ENCODE measurements at places on chromosomes 12 and 14. TPM values are rescaled to one million over a fixed set of nuclear protein-coding genes. Genes with fewer than 3 reads are reported as not detected.

DNA sequence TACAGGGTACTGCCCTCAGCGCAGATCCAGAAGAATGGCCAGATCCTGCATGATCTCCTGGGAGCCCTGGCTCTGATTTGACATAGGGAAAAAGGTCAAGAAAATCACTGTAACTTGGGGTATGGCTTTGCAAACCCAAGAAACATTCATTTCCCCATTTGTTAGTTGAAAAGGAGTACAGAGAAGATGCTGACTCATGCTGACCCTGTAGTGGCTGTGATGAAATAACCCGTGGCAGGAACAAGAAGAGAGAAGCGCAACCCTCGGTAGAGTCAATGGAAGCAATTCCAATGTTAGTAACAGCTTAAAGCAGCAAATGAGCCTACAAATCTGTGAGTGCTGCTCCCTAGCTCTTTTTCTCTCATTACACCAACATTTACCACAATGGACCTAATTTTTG, 281.6 kb upstream of the NPAS3 start:
- no peaks in the 10 kb centered on the region for H3K27me3 ChIP-seq
- no peak overlapping the region for H3K27ac ChIP-seq
- H3K4me1 ChIP-seq, result no peaks in the 10 kb centered on the region
- H3K4me3 ChIP-seq, result no peak overlapping the region
- DNase-seq, result no peak
- H3K36me3 ChIP-seq, result no peaks in the 10 kb centered on the region

- no peak for DNase-seq
- no peak overlapping the region for H3K27ac ChIP-seq
- H3K4me3 ChIP-seq, result no peak overlapping the region
- H3K27me3 ChIP-seq, result no peaks in the 10 kb centered on the region
- no peaks in the 10 kb centered on the region for H3K36me3 ChIP-seq
- H3K4me1 ChIP-seq, result no peaks in the 10 kb centered on the region
Measured at GRCh38 chr12:27162229-27162537, 79.8 kb upstream of the C12orf71 start.

Gene PDZRN4
- total RNA-seq, result 0.98 TPM

DNA sequence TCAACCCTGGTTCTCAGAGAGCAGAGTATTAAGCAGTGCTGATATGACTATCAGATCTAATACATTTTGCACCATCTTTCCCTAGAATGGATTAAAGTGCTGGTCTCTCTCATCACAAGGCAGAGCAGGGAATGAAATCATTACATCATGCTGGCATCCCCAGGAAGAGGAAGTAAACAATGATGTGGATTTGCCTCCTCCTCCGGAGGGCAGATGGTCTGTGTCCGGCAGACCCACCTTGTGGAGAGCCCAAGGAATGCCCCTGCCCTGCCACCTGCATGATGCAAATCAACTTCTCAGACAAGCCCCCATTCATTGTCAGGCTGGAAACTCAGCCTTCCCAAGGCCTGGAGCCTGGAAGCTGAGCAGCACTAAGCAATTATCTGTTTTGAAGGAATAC, 1149.1 kb downstream of the VRK1 start:
- DNase-seq, result no peak
- no peaks in the 10 kb centered on the region for H3K27me3 ChIP-seq

DNA sequence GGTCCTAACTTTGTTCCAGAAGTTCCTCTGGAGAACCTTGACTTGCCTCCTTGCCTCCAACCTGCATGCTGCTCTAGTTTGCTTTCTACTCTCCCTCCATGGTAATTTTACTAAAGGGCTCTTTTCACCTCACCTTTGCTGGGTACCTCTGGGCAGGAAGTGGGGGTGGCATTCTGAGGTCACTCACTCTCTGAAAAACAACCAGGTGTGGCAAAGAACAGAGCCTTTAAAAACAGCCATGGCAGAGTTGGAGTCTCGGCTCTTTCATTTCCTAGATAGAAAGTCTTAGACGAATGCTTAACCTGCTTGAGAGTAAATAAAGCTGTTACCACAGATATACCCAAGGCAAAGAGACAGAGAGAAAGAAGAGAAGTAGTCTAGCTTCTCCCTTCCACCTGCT, 827.9 kb downstream of the BCL11B start:
- H3K4me1 ChIP-seq, result no peaks in the 10 kb centered on the region
- no peak overlapping the region for H3K4me3 ChIP-seq
- H3K27me3 ChIP-seq, result no peaks in the 10 kb centered on the region
- DNase-seq, result no peak
- H3K36me3 ChIP-seq, result no peaks in the 10 kb centered on the region

Gene MLEC
- 67.8 TPM for total RNA-seq

GRCh38 chr12:86959766-86960458, 703.7 kb upstream of the MGAT4C start:
- H3K27me3 ChIP-seq, result no peaks in the 10 kb centered on the region
- H3K27ac ChIP-seq, result no peak overlapping the region
- no peaks in the 10 kb centered on the region for H3K4me1 ChIP-seq
- H3K4me3 ChIP-seq, result no peak overlapping the region

GRCh38 chr14:31590206-31590605, 29.0 kb downstream of the NUBPL start:
- DNase-seq, result no peak
- H3K27me3 ChIP-seq, result no peaks in the 10 kb centered on the region
- no peaks in the 10 kb centered on the region for H3K36me3 ChIP-seq
- no peak overlapping the region for H3K27ac ChIP-seq

DNA sequence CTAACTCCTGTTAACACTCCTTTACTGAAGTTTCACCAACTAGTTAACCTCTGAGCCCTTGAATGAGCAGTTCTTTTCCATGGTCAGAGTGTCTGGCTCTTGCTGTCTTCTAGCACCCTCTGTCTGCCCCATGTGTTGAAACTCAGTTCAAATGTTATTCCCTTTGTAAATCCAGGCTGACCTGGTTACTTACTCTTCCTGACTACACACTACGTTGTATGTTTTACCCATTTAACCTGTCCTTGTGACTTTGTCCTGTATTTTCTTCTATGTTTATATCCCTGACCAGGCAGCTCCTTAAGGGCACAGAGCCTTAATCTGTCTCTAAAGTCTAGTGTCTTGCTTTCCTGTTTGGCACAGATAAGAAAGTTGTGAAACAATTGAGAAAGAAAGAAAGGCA, 389.0 kb upstream of the RPL10L start:
- H3K4me1 ChIP-seq, result no peaks in the 10 kb centered on the region
- H3K27me3 ChIP-seq, result no peaks in the 10 kb centered on the region
- H3K4me3 ChIP-seq, result no peak overlapping the region

GRCh38 chr12:76449583-76449982, 101.4 kb upstream of the BBS10 start:
- H3K27me3 ChIP-seq, result no peaks in the 10 kb centered on the region
- H3K4me3 ChIP-seq, result no peak overlapping the region
- H3K27ac ChIP-seq, result no peak overlapping the region
- H3K36me3 ChIP-seq, result no peaks in the 10 kb centered on the region

Gene ESPL1
- 0.33 TPM for total RNA-seq

Gene SLC5A8
- total RNA-seq, result 0.29 TPM

Gene ALX1
- total RNA-seq, result 2.9 TPM

DNA sequence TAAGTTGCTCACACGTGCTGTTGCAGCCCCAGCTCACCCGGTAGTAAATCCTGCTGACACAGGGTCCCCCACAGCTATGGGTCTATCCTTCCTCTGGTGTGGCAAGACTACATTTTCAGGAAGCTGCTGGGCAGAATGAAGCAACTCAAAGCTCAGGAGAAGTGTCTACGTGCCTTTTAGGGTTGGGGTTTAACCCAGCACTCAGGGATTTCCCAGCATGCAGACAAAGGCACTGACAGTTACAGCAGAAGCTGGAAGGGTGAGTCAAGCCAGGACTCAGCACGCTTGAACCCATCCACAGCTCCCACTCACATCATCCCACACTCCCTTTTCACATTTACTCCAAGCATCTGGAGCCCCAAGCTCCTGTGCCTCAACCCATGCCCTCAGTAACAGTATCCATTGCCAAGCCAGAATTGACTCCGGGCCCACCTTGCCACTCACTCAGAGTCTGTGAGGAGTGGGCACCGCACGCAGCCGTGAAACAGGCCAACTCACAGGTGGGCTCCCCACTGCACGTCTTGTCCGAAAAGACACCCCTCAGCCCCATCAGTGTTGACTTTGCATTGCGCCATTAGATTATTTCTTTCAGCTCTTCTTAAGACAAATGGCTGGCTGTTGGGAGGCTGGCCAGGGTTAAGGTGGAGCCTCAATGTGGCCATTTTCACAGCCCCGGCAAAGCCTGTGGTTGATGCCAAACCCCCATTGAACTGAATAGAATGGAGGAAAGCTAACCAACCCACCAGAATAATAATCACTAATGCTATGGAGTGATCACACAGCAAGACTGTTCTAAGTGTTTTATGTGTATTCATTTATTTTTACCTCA, 59.6 kb downstream of the ZFP36L1 start:
- H3K27me3 ChIP-seq, result no peaks in the 10 kb centered on the region
- no peak for DNase-seq
- H3K4me1 ChIP-seq, result no peaks in the 10 kb centered on the region
- H3K36me3 ChIP-seq, result no peaks in the 10 kb centered on the region
- no peak overlapping the region for H3K27ac ChIP-seq

DNA sequence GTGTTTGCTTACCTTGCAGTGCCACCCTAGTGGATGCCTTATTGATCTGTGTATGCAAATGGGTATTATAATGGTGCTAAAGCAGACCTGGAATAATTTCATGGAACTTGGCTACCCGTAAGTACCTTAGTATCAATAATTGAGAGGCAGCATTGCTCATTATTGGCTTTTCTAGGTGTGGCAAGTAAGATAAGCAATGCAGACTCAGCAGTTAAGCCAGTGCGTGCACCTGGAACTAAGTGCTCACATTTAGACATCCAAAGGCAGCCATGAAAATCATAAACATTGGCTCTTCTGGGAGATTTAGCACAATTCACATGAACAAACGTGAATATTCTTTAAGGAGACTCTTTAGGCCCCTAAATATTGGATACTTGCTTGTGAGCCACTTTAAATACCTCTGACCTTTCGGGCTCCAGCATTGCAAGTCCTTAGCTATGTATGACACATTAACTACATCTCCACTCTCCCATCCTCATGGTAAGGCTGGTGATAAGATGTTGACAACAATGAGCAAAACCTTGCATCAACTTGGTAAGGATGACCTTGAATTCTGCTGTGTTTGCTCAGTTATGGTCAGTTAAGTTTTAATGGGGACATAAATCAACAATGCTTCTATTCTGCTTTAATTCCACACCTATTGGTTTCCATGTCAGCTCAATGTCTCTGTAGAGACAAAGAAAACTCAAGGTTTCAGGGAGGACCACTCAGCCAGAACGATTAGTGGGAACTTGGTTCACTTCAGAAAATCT, 112.0 kb downstream of the SLC5A8 start:
- no peak for DNase-seq
- no peaks in the 10 kb centered on the region for H3K36me3 ChIP-seq
- H3K27me3 ChIP-seq, result no peaks in the 10 kb centered on the region
- H3K4me3 ChIP-seq, result no peak overlapping the region
- H3K4me1 ChIP-seq, result no peaks in the 10 kb centered on the region
- no peak overlapping the region for H3K27ac ChIP-seq

DNA sequence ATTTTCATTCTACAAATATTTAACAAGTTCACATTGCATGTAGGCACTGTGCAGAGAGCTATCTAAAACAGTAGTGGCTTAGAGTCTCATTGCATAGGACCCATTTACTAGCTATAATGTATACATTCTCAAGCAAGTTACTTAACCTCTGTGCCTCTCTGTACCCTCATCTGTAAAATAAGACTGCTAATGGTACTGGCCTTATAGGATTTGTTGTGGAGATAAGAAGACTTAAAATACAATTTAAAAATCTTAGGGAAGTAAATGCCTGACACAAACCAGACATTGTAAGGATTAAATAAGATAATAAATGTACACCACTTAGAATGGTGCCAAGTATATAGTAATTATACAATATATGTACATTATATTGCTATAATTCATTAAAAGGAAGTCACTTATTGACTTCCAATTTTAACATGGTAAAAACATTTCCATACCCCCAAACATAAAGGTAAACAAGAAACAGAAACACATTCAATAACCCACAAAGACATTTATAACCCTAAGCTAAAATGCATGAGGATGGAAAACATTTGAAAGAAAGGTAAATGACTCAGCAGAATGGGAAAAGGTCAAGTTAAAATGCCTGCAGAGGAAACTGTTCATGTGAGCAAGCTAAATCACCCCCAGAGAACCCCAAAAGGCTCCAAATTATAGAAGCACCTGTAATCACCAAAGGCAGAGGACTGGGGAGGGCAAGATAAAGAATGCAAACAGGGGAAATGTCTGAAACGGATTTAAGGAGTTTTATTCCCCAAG, 30.8 kb downstream of the RPS6KA5 start:
- no peaks in the 10 kb centered on the region for H3K36me3 ChIP-seq
- H3K27ac ChIP-seq, result no peak overlapping the region
- no peak overlapping the region for H3K4me3 ChIP-seq
- no peaks in the 10 kb centered on the region for H3K4me1 ChIP-seq
- no peaks in the 10 kb centered on the region for H3K27me3 ChIP-seq
- no peak for DNase-seq

DNA sequence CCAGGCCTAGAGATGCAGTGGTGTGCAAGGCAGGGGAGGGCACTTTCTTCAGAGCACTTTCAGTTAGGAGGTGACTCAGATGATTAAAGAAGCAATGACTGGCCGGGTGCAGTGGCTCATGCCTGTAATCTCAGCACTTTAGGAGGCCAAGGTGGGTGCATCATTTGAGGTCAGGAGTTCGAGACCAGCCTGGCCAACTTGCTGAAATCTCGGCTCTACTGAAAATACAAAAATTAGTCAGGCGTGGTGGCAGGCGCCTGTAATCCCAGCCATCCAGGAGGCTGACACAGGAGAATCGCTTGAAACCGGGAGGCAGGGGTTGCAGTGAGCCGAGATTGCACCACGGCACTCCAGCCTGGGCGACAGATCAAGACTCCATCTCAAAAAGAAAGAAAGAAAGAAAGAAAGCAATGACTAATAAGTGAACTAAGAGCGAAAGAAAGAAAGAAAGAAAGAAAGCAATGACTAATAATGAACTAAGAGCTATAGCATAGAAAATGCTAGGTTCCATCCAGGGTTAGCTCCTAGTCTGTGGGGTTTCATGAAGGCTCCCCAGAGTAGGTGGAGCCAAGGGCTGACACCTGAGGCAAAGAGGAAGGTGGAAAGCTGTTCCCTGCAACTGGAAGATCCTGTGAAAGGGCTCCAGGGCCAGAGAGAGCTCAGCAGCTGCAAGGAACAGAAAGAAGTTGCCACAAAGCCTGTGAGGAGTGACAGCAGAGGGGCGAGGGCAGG, 334.5 kb downstream of the CACNA1C start:
- no peak overlapping the region for H3K4me3 ChIP-seq
- no peaks in the 10 kb centered on the region for H3K4me1 ChIP-seq
- no peak for DNase-seq
- no peaks in the 10 kb centered on the region for H3K36me3 ChIP-seq

DNA sequence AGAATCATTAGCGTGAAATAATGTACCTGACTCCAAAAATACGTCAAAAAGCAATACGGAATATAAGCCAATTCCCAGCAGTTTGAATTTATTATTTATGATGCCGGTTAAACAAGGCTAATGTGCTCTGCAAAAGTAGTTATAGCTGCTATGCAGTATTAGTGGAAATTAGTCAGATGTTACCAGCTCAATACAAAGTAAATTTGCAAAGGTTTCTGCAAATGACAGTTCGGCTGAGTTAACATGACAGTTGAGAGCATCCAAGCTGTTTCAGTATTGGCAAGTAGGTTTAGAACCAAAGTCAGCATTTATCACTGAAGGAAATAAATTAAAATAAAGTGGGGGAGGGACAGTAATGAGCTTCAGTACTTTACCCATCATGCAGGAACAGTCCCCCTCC, 1665.8 kb upstream of the FLRT2 start:
- no peaks in the 10 kb centered on the region for H3K4me1 ChIP-seq
- H3K27me3 ChIP-seq, result no peaks in the 10 kb centered on the region
- no peaks in the 10 kb centered on the region for H3K36me3 ChIP-seq
- no peak overlapping the region for H3K4me3 ChIP-seq

Gene OR6C6
- total RNA-seq, result not detected

Gene NPFF
- not detected for total RNA-seq
